Activated CD4-positive, alpha-beta T cell treated with anti-CD3 and anti-CD28 coated beads for 36 hours (primary cell): ENCODE measurements at places on chromosomes 2 and 18. TPM values are rescaled to one million over a fixed set of nuclear protein-coding genes. Genes with fewer than 3 reads are reported as not detected.

DNA sequence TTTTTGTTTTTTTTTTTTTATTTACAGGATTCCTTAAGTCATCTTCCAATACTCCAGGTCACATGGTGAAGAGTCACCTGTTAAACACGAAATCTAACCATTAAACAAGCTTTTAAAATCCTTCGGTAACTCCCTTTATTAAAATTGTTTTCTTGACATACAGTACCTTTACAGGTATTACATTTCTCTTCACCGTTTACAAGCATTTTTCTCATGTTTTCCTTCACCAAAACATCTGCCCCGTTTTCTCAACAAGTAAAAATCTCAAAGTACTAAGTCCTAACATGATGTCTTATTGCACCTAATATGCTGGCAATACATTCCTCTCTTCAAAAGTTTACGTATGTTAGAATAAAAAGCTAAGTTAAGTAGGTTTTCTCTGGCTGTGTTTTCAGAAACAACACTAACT is 1.1 kb downstream of the PUM2 start:
- no peak for DNase-seq

DNA sequence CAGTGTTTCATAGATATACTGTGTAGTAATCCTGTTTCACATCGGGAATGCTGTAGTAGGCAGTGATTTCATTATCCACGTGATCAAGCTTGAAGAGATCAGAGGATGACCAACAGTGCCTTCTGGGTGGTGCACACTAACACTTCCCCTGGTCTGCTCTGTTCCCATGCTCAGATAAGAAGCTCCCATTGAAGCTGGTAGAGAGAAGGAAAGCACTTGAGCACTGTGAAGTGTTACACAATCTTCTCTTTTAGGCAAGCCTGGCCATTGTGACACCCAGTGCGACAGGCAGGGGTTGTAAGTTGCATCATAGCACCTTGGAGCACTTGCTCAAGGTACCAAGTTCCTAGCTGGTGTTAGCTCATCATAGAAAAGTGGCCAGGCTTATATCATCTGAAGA is 30.6 kb upstream of the GPD2 start:
- DNase-seq = no peak

GRCh38 chr18:69786427-69786826 is 161.2 kb downstream of the CD226 start:
- no peak for DNase-seq

GRCh38 chr2:193695367-193695766 is 1500.6 kb upstream of the TMEFF2 start:
- no peak for DNase-seq

DNA sequence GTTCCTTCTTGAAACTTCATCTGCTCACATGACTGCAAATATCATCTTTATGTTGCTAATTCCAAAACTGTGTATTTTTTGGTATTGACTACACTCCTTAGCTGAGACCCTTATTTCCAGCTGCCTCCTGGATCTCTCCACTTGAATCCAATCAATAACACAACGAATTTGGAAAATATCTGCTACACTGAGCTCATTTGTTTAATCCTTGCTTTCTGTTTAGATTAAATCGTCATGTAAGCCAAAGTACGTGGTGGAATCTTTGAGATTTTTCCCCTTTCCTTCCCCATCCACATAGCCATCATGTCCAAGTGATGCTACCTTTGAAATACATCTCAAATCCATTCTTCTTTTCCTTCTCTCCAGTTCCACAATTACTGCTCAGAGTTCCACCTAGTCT is 15.6 kb downstream of the OTX1 start:
- DNase-seq = no peak

GRCh38 chr18:78970774-78971333 is 8.8 kb upstream of the SALL3 start:
- no peak for DNase-seq

- no peak for DNase-seq
Measured at GRCh38 chr2:202774104-202774503, 97.5 kb downstream of the ICA1L start.

GRCh38 chr2:59342166-59342565 is 1101.0 kb upstream of the FANCL start:
- DNase-seq = no peak

DNA sequence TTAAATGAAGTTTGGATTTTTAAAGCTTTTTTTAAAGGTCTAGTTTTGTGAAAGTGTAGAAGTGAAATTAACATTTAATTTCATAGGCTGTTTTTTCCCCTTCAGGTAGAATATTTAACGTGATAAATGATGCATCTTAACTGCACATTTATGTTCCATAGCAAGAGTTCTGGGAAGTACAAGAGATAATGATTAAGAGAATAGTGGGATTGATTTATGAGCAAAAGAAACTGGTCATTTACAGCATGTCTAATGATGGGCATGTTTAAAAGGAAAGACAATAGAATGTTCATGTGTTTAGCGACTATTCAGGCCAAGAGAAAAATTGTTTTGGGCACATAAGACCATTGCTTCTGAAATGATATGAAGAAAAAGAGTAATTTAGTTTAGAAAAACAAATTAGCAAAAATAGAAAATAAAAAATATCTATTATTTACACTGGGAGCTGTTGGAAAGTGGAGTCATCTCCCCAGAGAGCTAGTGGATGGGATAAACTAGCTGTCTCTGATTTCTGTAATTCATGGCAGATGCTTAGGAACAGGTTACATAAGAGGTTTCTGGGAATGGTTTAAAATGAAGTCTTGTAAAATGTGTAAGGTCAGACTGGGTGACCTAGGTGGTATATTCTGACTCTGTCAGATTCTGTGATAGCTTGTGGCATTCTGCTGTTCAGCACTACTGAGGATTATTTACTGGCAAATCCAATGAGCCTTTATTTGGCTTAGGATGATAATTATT is 60.7 kb downstream of the WDR7 start:
- DNase-seq = no peak

- DNase-seq = no peak
Measured at GRCh38 chr2:1988594-1988993, 244.3 kb upstream of the PXDN start.

DNA sequence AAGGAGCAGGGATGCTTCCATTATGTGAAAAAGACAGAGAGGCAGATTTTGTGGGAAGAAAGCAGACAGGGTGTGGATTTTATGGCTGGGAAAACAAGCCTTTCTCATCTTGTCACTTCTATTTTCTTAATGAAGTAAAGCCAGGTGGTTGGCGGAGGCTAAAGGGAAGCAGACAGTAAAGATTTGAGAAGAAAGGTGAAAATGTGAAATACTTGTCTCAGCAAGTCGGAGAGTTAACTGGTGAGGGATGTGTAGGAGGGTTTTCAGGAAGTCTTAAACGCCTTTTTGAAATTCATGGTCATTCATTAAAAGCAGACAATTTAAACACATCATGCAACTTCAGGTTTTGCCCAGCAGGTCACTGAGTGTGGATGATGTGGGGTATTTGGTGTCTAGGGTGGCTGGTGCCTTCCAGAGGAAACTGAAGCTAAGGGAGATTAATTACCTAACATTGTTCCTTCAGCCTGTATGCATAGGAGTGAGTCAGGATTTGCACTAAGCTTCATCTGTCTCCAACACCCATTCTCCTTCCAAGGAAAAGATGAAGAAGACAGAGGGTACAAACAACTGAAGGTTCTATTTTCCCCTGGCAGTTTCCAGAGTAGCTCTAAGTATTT is 20.7 kb downstream of the SLC14A2 start:
- no peak for DNase-seq

DNA sequence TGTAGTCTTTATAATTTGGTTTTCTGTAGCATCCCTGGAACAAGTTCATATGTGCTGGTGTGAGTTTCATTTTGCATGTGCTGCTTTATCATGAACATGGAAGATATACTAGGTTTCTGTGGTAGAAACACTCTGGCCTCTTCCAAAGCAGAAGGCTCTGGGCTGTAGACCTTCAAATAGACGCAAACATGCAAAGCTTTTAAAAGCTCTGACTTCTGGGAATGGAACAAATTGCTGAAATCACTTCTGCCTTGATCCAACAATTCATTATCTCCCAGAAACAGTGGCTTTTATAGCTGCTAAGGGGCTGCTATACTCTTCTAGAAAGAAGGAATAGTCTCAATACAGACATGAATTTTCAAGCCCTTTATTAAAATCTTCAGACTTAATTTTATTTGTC is 382.2 kb downstream of the LRP1B start:
- no peak for DNase-seq

EPAS1 gene
- 12.6 TPM for total RNA-seq

LOXHD1 gene
- total RNA-seq = 0.05 TPM

INHBB gene
- total RNA-seq = not detected

CD8A gene
- total RNA-seq = 1.1 TPM
